CD4-positive, alpha-beta T cell treated with Interleukin-6 for 4 hours (primary cell): ENCODE measurements at places on chromosomes 12 and 14.
A peak's percentile ranks its signal among the peaks of the same experiment; 100 is the strongest.

- no peak for DNase-seq
Observed at GRCh38 chr12:15706010-15706676, 83.0 kb downstream of the EPS8 start.

GRCh38 chr12:62429457-62429856, 37.2 kb upstream of the MON2 start:
- DNase-seq, result no peak

DNA sequence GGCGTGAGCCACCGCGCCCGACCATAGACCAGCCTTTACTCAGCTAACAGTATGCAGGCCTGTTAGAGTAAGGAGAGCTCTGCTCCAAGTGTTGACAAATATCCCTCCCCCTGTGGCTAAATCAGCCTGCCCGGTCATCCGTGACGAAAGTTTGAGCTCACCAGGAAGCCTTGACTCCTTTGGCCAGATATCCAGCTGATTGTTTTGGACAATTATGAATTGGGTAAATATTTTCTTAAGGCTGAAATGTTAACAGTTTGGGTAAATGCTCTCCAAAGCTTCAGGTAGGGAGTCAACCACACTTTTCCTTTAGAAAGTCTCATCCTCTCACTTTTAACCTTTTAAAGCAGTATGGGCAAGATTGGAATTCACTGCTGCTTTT, 157.9 kb downstream of the PAWR start:
- DNase-seq, result no peak

GRCh38 chr12:22562036-22563028, 18.0 kb upstream of the C2CD5 start:
- no peak for DNase-seq

GRCh38 chr12:65182012-65182739, 12.8 kb downstream of the LEMD3 start:
- DNase-seq, result no peak

DNA sequence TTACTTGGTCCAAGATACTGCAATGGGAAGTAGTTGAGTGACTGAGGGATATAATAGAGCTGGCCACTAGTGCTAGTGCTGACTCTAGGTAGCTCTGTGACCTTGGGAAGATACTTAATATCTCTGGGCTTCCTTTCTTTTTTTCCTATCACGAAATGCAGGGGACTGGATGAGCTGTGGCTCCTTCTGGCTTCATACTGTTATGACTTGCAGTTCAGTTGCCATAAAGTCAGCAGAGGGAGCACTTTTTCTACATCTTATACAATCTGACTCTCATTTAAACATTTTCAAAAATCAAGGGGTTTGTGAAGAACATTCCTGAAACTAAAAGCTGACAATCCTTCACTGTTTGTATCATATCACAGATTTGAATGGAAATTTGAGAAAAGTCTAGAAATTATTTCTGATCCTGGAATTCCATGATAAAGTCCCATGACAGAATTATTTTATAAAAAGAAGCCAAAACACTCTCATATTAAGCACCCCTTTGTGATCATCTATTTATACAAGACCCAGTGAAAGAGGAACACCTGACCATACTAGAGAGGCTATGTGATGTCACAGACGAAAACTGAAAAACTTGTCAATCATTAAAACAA, 5.3 kb downstream of the BHLHE41 start:
- DNase-seq, result no peak

- DNase-seq, result no peak
Observed at GRCh38 chr12:75932241-75932640, 99.3 kb downstream of the PHLDA1 start.

GRCh38 chr12:30191696-30192455, 408.1 kb upstream of the TMTC1 start:
- DNase-seq, result no peak

DNA sequence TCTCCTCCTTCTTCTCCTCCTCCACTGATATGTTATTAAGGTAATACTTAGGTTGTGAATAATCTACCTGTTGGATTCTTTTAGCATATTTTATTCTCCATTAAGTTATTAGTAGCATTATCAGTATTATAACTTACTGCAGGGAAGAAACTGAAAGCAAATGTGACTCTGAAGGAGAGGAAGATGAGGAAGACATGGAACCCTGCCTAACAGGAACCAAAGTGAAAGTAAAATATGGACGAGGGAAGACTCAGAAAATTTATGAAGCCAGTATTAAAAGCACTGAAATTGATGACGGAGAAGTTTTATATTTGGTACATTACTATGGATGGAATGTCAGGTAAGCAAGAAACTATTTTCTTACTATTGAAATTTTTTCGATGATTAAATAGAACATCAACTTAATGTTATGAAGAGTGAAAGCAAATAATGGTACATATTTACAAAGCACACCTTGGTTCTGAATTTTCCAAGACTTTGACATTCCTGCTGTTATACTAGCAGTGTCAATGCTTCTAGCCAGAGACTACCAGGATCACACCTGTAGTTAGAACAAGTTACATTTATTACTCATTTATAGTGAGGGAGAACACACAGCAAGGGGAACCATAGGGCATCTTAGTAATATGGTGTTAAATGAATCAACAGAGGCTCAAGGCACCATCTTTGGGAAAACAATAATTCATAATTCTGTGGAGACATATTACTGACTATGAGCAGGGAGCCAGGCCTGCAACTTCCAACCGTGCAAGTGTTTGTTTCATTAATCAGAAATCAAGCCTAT, 42.0 kb upstream of the TOMM20L start:
- DNase-seq, result no peak

- DNase-seq, result no peak
Observed at GRCh38 chr12:89951694-89952060, 243.0 kb upstream of the ATP2B1 start.

- no peak for DNase-seq
Observed at GRCh38 chr14:76098916-76099675, 52.6 kb upstream of the GPATCH2L start.

- DNase-seq, result no peak
Observed at GRCh38 chr12:49707812-49708147, 575 bp upstream of the FMNL3 start.

- DNase-seq, result no peak
Observed at GRCh38 chr14:87158283-87158682, 834.7 kb downstream of the GALC start.

GRCh38 chr12:108346727-108347710, 7.9 kb upstream of the CMKLR1 start:
- DNase-seq, result no peak

GRCh38 chr14:34014936-34015335, 64.1 kb upstream of the EGLN3 start:
- no peak for DNase-seq

DNA sequence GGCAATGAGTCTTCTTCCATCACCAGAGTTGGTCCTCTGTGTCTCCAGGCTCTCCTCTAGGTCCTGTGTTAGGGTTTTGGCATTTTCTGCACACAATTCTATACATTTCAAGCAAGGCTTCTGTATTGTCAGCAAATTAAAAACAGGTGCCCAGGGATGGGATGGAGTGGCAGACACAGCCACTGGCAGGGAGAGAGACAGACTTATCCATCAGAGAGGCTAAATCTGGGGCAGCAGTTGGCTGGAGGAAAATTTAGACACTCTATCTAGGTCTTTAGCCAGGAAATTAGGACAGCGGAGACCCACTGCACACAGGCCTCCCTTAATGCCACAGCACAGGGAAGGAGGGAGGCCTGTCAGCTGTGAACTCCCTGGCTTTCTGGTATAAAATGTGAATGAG, 20.2 kb downstream of the PLEKHD1 start:
- DNase-seq, result no peak

GRCh38 chr14:103504991-103505565, 17.6 kb downstream of the CKB start:
- DNase-seq, result no peak

DNA sequence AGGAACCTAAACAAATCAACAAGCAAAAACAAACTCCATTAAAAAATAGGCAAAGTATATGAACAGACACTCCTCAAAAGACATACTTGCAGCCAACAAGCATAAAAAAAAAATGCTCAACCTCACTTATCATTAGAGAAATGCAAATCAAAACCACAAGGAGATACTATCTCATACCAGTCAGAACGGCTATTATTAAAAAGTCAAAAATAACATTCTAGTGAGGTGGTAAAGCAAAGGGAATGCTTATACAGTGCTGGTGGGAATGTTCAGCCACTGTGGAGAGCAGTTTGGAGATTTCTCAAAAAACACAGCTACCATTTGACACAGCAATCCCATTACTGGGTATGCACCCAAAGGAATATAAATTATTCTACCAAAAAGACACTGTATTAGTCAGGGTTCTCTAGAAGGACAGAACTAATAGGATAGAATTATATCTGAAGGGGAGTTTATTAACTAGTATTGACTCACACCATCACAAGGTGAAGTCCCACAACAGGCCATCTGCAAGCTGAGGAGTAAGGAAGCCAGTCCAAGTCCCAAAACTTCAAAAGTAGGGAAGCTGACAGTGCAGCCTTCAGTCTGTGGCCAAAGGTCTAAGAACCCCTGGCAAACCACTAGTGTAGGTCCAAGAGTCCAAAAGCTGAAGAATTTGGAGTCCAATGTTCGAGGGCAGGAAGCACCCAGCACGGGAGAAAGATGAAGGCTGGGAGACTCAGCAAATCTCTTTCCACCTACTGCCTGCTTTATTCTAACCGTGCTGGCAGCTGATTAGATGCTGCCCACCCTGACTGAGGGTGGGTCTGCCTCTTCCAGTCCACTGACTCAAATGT, 101.6 kb upstream of the KRAS start:
- DNase-seq, result no peak

DNA sequence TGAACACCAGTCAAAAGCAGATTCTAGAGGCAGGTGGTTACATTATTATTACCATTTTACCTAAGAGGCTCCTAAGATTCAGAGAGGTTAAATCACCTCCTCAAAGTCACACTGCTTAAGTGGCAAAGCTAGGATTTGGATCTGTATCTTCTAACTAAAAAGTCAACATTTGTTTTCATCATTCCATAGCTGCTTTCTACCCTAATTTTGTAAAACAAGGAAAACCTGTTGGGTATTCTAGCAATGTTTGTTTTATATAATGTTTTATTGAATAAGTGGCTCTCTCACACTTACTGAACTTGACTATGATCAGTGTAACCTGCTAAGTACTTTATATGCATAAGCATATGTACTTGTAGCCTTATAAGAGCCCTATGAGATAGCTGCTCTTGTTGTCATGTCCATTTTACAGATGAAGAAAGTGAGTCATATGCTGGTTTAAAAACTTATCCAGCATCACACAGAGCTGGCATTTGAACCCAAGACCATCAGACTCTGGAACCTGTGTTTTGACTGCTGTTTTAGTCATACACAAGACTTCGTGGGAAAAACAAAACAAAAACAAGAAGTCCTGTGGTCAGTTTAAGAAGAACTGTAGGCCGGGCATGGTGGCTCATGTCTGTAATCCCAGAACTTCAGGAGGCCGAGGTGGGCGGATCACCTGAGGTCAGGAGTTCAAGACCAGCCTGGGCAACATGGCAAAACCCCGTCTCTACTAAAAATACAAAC, 31.7 kb upstream of the EVL start:
- DNase-seq, result no peak

DNA sequence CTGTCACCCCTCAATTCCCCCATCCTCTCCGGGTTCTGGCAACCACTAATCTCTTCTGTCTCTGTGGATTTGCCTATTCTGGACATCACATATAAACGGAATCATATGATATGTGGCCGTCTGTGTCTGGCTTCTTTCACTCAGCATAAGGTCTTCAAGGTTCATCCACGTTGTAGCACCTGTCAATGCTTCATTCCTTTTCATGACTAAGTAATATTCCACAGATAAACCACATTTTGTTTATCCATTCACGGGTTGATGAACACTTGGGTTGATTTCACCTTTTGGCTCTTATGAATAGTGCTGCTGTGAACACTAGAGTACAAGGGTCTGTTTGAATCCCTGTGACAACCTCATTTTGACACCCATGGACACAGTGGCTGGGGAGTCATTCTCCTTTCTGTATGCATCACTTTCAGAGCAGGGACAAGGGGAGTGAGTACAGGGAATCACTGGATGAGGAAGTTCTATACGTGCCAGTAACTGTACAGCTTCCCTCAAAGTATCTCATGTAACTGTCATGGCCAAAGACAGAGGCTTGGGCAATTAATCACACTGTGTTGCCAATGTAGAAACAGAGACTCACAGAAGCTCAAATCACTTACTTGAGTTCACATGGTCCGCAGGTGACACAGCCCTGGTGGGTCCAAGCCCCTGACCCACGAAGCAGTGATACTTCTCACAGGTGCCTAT, 10.9 kb upstream of the TESC start:
- DNase-seq, result no peak

- DNase-seq, result peak; percentile 4
Observed at GRCh38 chr14:106802413-106803364, 1276.3 kb downstream of the TMEM121 start.

DNA sequence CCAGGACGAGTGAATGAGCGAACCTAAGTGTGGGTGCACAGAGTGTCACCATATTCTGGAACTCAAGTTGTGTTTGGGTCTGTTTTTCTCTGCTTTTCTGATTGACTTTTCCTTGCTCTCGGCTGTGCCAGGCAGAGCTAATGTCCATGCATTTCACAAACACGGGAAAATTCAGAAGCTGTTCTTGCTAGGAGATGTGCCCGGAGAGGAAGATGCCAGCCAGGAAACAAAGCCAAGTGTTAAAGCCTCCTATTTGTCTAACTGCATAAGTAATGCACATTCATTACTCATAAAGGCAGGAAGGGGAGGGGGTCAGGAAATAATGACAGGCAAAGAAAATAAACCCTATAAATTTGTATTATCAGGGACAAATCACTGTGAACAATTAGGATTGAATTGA, 250.4 kb upstream of the SFSWAP start:
- DNase-seq, result no peak

GRCh38 chr12:132874175-132874574, 13.2 kb downstream of the CHFR start:
- no peak for DNase-seq

DNA sequence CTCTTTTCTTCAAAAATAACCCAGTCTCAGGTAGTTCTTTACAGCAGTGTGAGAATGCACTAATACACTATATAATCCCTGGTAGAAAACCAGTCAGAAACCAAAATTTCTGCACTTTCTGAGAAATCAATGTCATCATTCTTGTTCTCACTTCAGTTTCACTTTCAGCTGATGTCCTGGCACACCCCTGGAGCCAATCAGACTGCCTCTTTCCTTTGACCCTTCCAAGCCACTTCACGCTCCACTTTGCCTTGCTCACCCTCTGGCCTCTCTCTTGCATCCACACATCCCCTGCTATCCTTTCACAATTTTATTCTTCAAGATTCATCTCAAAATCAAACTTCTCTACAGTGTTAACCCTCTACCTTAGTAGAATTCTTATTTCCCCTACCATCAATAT, 181.1 kb downstream of the ASCL1 start:
- no peak for DNase-seq

GRCh38 chr12:26340649-26341048, 145.3 kb downstream of the SSPN start:
- DNase-seq, result no peak
